ENCODE measurements at places on chromosomes 7 and 10. TPM values are rescaled to one million over a fixed set of nuclear protein-coding genes. Genes with fewer than 3 reads are reported as not detected.

DNA sequence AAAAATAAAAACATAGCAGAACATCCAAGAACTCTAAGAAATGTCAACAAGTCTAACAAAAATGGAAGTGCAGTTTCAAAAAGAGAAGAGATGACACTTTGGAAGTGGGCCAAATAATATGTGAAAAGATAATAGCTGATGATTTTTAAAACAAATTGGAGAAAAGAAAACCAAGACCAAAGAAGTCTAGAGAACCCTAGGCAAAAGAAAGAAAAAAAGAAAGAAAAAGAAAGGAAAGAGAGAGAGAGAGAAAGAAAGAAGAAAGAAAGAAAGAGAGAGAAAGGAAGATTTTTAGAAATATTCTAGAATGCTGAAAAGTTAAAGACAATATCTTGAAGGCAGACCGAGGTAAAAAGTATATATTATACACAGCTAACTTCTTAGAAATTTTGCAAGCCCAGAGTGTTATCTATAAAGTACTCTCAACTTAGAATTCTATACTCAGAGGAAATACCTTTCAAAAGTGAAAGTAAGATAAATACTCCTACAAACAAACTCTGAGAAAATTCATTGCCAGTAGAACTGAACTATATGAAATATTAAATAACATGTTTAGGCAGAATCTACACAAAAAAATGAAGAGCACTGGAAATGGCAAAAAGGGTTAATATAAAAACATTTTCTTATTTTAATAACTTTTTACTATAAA, 138.7 kb upstream of the SMIM30 start:
- no peak for DNase-seq

- DNase-seq: no peak
These were observed 1.1 kb upstream of the EIF4H start for GRCh38 chr7:74173074-74173473.

DNA sequence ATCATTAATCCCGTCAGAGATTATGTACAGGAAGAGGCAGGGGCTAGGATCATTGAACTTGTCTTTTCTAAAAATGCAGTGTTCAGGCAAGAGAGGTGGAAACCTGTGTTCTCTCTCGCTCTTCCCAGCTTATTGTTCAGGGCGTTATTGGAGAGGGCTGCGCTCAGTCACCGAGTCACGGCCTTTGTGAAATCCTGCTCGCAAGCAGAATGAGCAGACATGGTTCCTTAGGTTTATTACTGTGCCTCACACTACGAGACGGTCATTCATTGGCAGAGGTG, 631 bp upstream of the PRKRIP1 start:
- DNase-seq: no peak

DNA sequence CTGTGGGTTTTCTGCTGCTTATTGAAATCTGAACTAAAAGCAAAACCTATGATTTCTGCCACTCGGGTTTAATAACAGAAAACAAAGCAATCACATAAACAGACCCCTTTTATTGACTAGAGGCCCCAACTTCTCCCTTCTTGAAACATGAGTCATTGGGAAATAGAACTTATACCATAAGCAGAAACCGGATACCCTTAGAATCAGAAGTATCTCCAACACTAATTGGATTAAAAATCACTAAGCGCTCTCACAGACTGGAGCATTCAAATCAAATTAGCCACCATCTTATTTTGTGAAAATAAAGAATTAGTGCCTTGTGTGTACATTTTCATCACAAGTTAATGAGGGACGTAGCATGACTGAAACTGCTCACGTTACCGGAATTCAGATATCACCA, 206.9 kb downstream of the WDR11 start:
- no peak for DNase-seq

DNA sequence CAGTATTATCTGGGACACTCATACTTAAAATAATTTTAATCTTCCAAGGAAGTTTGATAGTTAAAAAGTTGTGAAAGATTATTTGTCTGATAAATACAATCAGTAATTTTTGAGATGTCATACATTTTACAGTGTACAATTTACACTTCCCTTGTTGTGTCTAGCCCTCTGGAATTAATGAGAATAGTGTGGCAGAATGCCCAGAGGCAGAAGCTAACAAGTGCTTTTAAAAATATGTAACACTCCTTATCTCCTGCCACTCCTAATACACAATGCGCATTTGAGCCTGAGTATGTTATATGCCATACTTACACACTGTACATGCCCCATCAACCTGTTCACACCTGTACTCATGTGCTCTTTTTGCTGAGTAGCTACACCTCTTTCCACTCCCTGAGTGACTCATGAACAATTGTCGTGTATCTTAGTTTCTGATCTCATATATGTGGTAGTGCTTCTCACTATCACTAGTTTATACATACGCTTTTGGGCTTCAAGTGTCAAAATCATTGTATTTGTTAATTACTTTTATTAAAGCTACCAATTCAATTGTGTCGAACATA, 106.9 kb upstream of the GNAI1 start:
- no peak for DNase-seq

DNA sequence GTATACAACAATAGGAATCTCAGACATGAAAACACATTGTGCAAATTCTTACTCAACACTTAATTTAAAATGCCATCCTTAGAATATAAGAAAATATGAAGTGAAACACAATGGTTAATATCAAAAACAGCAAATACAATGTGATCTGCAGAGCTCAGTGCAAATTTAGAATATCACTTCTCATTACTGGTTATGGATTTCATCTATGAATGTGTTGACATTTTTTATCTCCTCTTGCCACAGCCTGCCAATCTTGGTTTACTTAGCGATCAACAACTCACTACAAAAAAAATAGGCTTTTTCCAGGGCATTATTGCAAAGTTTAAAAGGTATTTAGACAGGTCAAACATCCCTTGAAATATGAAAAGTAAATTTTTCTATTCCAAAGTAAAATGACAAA, 25.0 kb upstream of the RNF148 start:
- no peak for DNase-seq

GRCh38 chr10:71209731-71210541, 2.4 kb upstream of the UNC5B start:
- no peak for DNase-seq

DNA sequence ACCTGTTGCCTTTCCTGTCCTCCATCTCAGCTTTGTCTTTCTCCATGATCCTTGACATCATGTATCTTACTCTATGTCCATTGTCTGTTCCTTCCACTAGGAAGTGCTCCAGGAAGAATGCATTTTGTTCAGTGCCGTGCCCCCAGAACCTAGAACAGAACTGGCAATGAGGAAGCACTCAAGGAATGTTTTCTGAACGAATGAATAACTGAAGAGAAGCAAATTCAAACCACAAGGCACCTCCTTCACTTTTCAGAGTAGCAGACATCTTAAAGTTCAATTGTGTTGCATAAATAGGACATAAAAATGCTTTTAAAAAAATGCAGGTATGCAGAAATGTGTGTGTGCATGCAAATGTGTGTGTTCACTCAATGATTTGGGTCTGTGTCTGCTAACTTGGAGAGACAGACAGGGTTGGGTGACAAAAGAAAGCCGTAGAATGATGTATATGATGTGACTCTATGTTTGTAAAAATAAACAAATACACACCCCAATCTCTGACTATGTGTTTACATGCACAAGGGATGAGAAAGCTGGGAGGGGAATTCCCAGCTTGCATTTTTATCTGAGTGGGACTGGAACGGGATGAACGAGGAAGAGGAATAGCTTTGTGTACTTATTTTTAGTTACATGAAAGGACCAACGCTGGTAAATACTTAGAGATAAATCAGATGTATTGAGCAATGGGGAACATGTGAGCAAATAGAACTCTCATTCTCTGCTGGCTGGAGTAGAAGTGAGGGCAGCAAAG, 237.7 kb downstream of the FANK1 start:
- no peak for DNase-seq

DNA sequence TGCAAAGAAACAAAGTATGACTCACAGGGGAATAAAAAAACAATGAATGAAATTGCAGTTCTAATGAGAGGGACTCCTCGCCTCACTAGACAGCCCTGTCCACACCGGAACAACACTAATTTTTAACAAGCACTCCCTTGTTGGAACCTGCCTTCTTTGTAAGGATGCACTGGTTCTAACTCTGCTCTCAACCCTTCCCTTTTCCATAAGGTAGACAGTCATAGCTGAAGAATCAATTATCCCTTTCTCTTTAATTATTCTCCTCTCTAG, 65.1 kb downstream of the TSPAN12 start:
- no peak for DNase-seq

Gene TRIM74
- 0.88 TPM for polyA plus RNA-seq

Gene NXPH1
- polyA plus RNA-seq: 0.06 TPM

Gene PDE1C
- 2.6 TPM for polyA plus RNA-seq

Gene CASTOR2
- 4.5 TPM for polyA plus RNA-seq

Gene VGF
- polyA plus RNA-seq: 0.51 TPM

Gene ASAH2
- polyA plus RNA-seq: 64.5 TPM

Gene GRM8
- 0.04 TPM for polyA plus RNA-seq

Gene CTNNA3
- polyA plus RNA-seq: 2.3 TPM
